Sciatic nerve (tissue), 2 donors: ENCODE measurements at places on chromosomes 2 and 18.

DNA sequence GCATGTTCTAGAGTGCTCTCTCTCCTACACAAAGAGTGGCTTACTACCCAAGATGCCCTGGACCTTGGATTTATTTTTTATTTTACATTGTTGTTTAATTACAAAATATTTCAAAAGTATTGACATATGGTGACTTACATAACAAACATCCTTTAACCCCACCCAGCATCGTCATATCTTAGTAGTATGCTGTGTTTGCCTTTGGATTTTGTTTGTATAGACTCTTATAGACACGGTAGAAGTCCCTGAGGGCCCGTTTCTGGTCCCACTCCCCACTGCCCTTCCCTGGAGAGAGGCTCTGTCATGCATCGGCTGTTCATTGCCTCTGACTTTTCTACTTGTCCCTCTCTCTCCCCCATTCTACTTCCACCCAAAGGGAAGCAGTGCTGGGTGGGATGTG is 112.0 kb downstream of the ZBTB7C start:
- no peak for DNase-seq

DNA sequence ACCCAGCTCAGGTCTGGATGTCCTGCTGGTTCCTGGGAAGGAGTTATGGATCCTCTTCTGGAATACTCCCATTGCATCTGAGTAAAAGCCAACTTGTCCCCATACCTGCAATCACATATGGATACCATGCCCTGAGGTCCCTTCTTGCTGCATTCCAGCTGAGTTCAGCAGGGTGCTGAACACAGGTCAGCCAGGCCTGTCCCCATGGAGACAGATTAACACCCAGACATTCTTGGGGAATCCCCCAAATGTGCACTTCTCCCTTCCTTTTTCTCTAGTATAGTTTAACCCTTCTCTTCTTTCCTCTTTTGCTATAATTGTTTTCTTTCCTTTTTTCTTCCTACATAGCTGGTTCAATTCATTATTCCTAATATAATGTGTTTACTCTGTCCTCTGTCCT is 799.6 kb upstream of the HS6ST1 start:
- no peak for DNase-seq

GRCh38 chr18:10247021-10247741 is 207.3 kb upstream of the APCDD1 start:
- DNase-seq: no peak

DNA sequence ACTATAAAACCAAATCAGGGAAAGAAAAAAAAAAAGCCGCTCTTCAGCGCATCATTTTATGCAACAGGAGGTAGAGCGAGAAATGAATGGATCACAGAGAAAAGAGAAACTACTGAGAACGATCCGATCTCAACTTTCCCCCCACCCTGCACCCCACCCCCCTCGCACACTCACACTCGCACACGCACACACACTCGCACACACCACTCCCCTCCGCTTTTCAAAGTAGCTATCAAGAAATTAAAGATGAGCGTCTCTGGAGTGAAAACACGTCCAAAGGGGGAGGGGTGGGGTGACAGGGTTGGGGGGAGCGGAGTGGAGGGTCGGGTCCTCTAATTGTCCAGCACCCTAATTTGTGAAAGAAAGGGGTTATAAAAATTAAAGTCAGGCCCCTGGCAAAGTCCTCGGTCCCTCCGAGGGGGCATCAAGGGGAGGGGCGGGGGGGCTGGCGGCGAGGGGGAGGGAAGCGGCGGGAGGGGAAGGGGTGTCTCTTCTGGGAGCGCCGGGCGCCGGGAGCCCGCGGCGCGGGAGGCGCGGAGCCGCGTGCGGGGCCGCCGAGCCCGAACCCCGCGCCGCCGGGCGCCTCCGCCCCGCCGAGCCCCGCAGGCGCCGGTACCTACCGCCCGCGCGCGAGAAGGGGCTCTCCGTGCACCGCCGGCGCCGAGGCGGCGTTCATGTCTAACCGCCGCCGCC is 428 bp downstream of the TCF4 start:
- DNase-seq: no peak

DNA sequence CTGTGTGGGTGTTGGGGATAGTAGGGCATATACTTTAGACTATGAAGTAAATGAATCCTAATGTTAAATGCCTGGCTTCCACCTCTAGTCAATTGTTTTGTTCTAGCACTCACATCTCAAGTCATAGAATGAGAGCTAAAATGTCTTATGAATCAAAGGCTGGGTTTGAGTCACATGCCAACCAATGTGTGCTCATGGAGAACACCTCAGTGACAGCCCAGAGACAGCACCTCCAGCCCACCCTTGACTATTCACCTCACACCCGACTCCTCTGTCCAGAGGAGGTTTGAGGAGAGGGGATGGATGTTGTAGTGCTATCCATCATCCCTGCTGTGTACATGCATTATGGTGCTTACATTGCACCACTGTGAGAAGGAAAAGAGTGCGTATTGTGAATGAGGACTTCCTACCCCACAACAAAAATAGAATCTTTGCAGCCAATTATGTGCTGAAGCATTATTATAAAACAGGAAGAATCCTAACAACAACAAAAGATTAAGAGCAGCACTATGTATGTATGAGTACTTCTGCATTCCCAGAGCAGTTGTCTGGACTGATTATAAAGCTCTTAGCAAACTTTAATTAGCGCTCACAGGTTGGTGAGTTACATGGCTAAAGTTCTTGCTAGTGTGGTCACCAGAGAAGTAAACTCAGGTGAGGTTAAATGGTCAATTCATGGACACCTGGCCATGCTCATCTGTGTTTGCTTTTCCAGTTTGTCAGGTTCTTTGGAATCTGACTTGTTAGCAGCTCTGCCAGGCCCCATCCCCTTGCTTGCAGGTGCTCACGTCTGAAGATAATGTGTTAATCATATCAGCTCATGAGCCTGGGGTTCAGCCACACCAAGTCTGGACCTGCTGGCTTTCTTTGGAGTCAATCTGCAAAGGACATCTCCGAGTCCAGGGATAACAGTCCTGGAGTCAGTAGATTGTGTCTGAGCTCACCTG is 55.3 kb upstream of the NABP1 start:
- DNase-seq: no peak

DNA sequence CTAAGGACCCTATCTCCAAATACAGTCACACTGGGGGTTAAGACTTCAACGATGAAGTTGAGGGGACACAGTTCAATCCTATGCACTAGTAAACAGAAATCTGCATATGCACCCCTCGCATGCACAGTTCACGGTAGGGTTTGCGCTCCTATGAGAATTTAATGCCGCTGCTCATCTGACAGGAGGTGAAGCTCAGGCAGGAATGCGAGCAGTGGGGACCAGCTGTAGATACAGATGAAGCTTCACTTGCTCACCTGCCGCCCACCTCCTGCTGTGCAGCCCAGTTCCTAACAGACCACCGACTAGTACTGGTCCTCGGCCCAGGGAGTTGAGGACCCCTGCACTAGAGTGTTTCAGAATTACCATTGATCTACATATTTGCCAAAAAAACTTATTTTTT is 40.0 kb upstream of the FAHD2A start:
- peak; percentile 27 for DNase-seq

DNA sequence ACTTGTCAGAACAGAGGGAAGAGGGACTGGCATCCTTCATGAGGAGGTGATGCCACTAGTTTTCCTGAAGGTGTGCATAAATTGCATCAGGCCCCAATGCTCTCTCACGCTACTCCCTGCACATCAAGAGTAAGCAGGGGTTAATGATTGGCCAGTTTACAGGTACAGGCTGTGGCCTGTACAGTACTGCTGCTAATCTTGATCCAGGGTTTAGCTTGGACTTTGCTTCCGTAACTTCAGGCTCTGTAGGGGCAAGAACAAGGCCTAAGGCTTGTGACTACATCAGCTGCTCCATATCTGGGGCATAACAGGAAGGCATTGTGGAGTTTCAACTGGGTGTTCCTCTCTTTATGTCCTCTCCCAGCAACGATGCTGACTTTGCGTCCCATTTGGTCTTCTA is 96.8 kb upstream of the FZD7 start:
- DNase-seq: no peak

- no peak for DNase-seq
These were observed 50.7 kb downstream of the STRN start for GRCh38 chr2:36915627-36916026.

DNA sequence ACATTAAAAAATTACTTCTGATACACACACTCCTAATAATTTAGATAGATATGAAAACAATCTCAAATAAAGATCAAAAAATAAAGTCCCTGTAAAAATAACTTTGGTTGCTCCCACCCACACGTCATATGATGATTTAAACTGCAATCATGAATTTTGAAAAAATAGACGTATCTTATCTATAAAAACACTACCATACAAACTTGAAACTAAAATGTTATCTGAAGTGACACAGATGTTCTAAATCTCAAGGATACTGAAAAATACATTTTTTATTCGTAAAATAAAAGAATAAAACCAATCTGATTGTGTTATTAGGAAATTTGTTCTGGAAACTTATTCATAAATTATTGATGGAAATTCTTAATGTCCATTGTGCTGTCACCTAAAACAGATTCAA is 8.1 kb upstream of the BOLA3 start:
- DNase-seq: no peak

GRCh38 chr2:40534528-40534927 is 82.6 kb upstream of the SLC8A1 start:
- DNase-seq: no peak

GRCh38 chr2:217887841-217888701 is 114.7 kb downstream of the TNS1 start:
- DNase-seq: no peak

DNA sequence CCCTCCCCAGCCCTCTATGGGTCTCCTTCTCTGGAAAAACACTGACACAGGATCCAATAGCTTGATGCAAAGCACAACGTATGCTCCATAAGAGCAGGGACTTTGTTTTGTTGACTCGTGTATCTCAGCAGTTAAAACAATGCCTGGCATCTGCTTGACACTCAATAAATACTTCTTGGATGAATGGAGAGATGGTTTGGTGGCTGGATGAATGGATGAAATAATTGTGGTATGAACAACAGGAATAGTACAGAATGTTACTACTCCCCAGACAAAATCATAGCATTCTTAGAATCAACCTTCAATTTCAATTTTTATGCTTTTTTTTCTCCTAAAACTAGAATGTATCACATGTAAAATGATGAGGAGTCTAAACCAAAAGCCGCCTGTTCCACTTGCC is 57.4 kb downstream of the KCNE4 start:
- no peak for DNase-seq

GRCh38 chr18:12968619-12969018 is 20.8 kb downstream of the SEH1L start:
- no peak for DNase-seq

- no peak for DNase-seq
These were observed 27.4 kb upstream of the ERCC3 start for GRCh38 chr2:127321303-127321702.

- no peak for DNase-seq
These were observed 218.5 kb downstream of the TFCP2L1 start for GRCh38 chr2:121066526-121066925.

GRCh38 chr2:69177785-69178636 is 165.0 kb downstream of the ANTXR1 start:
- DNase-seq: peak; percentile 92

GRCh38 chr2:234577191-234577590 is 80.3 kb upstream of the ARL4C start:
- DNase-seq: no peak

DNA sequence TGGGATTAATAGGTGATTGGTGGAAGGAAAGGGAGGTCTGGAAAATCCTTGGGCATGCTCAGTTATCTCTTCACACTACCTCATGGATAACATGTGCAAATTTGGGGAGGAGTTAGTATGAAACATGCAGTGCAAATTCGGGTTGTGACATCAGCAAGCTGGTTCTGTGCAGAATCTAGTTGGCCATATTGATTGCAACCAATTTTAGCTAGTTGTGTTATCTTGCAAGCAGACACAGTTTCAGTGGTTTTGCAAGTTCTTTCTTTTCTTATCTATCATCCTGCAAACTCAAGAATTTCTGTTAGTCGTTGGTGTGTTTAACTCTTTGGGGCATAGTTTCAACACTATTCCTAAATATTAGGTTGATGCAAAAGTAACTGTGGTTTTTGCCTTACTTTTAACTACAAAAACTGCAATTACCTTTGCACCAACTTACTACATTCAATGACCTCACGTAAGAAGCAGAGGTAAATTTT is 135.4 kb downstream of the PTH2R start:
- no peak for DNase-seq

DNA sequence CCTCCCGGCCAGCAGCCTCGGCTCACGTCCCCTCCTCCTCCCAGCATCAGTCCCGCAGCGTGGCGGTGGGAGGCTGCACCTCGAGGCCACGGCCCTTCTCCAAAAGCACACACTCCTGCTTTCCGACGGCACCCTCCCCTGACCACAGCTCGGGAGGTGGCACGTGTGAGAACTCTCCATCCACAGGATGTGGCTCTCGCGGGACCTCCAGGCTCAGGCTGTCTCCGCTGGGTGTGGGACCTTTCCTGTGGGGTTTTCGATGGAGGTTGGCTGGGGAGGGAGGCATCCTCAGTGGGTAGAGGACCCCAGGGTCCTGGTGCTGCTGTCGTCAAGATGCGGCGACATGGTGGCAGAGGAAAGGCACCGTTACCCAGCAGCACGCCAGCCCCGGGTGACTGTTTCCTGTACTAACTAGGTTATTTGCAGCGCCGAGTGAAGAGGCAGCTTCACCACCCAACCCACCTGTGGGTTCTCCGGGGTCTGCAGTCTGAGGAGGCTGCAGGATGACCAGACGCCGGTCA is 42.8 kb upstream of the KCNG2 start:
- no peak for DNase-seq

DNA sequence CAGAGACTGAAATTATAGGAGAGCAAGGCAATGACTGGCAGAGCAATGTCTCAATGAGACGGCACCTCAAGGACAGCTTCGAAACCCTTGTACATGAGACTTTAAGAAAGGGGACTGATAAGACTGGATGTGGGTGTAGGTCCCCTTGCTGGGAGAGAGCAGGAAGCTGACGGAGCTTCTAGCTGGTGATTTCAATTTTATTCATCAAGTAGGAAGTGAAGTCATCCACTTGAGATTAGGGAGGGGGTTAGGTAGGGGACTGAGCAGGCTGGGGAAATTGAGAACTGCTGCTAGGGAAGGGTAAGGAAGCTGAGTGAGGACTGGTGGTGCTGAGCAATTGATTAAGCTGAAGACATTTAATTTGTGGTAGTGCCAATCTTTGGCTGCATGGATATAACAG is 99.5 kb upstream of the ITGB6 start:
- DNase-seq: no peak

GRCh38 chr18:47931718-47932103 is 1.3 kb upstream of the SMAD2 start:
- DNase-seq: no peak

- no peak for DNase-seq
These were observed 16.5 kb downstream of the ELMOD3 start for GRCh38 chr2:85371045-85371444.
